ENCODE measurements at places on chromosomes 12 and 14.

- ATAC-seq: no peak
These were observed 423.6 kb downstream of the BTG1 start for GRCh38 chr12:91722072-91722471.

- no peak for ATAC-seq
These were observed 1.5 kb downstream of the MTERF2 start for GRCh38 chr12:106985479-106985878.

GRCh38 chr14:42734041-42734440 lies 1127.4 kb downstream of the LRFN5 start:
- ATAC-seq: no peak

- ATAC-seq: no peak
These were observed 1.8 kb upstream of the PARP2 start for GRCh38 chr14:20341646-20342045.

DNA sequence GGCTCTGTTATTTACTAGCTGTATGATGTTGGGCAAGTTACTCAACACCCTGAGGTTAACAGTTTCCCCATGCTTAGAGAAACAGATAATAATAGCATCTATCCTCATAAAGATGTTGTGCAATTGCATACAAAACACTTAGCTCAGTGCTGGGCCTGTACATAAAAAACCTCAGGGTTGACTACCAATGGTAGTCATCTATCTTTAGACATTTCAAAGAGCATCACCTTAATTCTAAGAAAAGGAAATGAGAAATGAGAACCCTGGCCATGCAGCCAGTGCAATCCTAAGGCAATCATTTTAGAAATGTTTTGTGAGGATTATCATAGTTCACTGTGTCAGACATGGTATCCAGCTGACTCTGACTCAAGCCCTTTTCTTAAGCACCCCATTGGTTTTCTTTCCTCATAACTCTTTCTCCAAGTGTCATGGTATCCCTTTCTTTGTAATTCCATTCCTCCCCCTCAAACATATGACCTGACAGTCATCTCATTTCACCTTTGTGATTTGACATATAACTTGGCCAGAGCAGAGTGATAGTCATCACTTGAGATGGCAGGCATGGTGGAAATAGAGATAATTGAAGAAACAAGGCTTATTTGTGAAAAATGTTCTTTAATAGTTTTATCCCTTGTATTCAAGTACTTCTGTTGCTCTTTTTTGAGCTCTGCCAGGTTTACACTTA lies 29.5 kb upstream of the OSBPL8 start:
- ATAC-seq: peak; percentile 47

DNA sequence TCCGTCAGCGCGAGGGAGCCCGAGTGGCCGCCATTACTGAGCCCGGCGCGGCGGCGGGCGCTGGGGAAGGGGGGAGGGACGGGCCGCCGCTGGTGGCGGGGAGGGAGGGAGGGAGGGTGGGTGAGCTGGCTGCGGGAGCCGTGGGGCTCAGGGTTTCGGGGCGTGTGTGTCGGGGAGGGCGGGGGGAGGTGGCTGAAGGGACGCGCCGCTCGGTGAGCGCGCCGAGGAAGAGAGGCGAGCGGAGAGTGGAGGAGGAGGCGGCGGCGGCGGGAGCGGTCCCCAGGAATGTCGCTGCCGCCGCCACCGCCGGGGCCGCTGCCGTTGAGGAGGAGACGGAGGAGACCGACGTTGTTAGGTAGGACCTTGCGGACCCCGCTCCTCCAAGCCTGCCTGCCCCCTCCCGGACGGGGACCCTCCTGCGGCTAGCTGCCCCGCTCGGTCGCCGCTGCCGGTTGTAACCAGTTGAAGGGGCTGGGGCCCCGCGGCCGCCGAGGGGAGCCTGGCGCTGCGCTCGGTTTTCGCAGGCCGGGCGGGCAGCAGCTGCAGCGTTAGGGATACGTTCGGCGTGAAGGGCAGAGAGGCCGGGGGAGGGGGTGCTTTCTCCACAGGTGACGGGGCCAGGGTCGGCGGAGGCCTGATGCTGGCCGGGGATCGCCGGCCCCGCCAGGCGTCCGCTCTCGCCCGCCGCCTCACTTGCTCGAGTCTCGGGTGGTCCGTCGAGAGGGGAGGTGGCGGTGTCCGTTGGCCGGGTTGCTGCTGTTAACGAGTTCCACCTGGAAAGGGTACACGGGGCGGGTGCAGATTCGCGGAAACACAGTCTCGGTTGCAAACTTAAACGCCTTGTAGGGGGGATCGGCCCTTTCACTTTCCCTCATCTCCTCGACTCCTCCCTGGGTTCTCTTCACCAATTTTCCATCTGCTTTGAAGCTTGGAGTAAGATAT lies at the start of gene ARHGAP5:
ARHGAP5 (plus strand) TSS at position 224 of the 942 bp plus-strand sequence. CDS start 13,366 bp downstream, outside the sequence.
- ATAC-seq: peak; percentile 51

DNA sequence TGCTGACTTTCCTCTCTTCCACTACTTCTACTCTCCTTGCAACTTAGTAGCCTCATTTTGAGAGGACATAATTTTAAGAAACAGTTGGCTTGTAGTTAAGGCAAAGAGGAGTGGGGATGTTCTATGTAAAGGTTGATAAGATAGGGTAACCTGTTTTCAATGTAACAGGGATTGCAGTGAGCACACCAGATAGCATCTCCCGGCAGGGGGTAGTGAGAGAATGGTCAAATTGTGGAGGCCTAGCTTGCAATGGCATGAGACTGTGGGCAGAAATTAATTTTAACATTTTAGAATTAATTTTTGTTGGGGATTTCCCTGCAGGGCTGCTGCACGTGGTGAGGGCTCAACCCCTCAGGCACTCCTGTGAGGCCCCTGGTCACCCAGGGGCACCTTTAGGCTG lies 41.4 kb downstream of the KLRG1 start:
- no peak for ATAC-seq

GRCh38 chr12:106309671-106310505 lies 7.4 kb downstream of the TCP11L2 start:
- ATAC-seq: no peak

GRCh38 chr14:81990312-81990761 lies 456.7 kb upstream of the SEL1L start:
- peak; percentile 64 for ATAC-seq

GRCh38 chr14:65080960-65081747 lies 21.2 kb downstream of the MAX start:
- no peak for ATAC-seq

GRCh38 chr14:63896278-63896720 lies 43.5 kb downstream of the SYNE2 start:
- peak; percentile 63 for ATAC-seq

DNA sequence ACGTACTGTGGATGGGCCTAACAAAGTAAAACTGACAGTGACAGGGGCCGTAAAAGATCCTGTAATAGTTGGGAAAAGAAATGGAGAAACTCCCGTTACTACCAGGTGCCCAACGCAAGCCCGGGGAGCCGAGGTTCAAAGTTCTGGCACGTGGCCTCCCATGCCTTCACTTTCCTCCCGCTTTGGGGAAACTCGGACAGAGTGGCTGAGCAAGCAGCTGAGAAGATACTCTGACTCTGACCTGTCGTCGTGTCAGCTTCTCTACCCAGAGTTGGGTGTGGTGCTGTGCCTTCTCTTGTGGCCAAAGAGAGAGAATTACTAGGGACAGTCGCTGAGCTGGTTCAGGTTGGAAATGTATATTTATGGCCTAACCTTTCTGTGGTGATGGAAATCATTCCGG lies 1.7 kb downstream of the B4GALNT3 start:
- ATAC-seq: peak; percentile 42

GRCh38 chr12:53068811-53069585 lies 10.2 kb downstream of the SPRYD3 start:
- ATAC-seq: peak; percentile 13

GRCh38 chr14:56632195-56632594 lies 52.6 kb downstream of the TMEM260 start:
- no peak for ATAC-seq

GRCh38 chr12:28456934-28457710 lies 266.9 kb downstream of the CCDC91 start:
- no peak for ATAC-seq

DNA sequence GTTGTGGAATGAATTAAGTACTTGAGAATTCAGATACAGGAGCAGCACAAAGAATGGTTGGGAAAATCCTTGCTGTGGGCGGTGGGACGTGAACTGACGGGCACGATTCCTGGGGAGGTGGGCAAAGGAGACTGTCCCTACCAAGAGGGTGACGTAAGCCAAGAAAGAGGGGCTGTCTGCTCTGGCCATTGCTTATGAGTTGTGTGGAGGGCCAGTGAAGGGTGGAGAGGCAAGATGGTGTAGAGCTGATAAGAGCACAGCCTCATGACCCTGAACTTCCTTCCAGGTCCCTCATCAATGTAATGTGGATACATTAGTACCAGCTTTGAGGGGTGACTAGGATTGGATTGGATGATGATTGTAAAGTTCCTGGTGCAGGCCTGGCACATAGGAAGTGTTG lies 50.2 kb downstream of the WDR20 start:
- ATAC-seq: no peak

- peak; percentile 83 for ATAC-seq
These were observed 82.1 kb upstream of the FUT8 start for GRCh38 chr14:65330416-65330815.

- peak; percentile 32 for ATAC-seq
These were observed 376 bp downstream of the INSM2 start for GRCh38 chr14:35534208-35534872.

DNA sequence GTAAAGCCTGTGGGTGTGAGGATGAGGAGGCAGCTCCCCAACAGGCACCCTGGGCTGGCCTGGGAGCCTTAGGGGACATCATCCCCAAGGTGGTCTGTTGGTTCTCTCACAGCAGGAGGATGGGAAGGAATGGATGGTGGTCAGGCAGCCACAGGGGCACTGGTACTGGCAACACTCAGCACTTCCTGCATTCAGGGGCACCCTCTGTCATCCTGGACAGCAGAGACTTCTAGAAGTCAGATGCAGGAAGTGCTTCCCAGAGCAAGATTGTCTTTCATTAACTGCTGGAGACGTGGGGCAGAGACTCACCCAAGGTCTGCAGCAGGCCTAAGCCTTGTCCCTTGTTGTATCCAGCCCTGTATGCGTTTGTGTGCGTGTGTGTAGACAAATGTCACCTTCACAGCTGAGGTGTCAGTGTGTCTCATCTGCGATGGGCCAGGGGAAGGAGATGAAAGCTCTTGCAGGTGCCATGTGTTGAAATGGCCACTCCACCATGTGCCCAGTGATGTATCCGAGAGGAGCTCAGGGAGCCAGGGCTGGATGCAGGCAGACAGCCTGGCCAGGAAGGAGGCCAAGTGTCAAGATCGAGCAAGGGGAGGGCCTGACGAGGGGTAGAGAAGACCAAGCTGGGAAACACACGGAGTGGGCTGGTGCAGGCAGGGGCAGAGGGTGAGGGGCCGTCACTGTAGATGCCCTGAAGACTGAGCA lies 85.1 kb downstream of the PITPNM2 start:
- no peak for ATAC-seq

DNA sequence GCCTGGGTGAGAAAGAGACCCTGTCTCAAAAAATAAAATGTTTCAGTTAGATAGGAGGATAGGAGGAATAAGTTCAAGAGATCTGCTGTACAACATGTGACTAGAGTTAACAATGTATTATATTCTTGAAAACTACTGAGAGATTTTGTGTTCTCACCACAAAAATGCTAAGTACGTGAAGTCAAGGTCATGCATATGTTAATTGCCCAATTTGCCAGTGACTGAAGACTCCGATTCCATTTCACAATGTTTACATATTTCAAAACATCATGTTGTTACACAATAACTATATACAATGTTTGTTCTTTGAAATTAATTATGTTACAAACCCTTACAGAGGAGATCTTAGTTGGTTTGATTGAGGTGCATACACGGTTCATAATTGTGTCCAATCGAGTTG lies 52.1 kb downstream of the SLC15A4 start:
- no peak for ATAC-seq

- ATAC-seq: no peak
These were observed 189.7 kb upstream of the CDKN3 start for GRCh38 chr14:54207075-54207474.

DNA sequence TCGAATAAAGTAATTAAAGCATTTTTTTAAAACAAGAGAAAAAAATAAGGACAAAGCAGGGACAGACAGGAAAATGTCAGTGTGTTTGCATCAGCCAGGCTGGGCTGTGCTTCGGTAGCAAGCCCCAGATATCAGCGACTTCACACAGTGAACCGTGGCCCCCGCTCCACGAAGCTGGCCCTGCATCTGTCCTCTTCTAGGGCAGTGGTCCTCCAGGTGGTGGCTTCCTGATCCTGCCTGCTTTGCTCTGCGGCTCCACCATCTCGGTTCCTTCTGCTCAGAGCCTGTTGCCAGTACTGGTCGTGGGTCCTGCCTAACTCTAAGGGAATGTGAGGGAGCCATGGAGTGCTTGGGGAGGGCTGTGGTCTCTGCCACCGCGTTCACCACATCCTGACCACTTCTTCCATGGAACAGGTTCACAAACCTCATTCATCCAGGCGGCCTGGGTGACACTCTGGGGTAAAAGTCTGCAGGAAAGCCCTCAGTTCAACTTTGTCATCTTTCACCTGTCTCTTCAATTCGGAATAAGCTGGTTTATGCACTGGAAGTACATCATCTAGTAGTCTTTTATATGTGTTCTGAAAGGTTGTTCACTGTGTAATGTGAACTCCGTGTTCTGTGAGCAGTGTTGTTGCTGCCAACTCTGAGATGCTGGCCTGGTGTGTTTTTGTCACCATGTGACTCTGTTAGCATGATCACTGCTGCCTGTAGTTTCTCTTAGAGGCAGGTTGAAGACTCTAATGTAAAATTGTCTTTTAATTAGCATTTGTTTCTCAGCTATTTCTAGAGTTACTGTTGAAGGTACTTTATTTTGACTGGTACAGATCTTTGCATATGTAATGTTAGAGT lies 47.9 kb downstream of the ANKRD9 start:
- no peak for ATAC-seq

- no peak for ATAC-seq
These were observed 24.0 kb downstream of the FAM222A start for GRCh38 chr12:109737631-109738030.

GRCh38 chr12:26748412-26748740 lies 84.6 kb downstream of the ITPR2 start:
- ATAC-seq: no peak

- ATAC-seq: no peak
These were observed 100.7 kb downstream of the DUSP6 start for GRCh38 chr12:89251342-89252271.

DNA sequence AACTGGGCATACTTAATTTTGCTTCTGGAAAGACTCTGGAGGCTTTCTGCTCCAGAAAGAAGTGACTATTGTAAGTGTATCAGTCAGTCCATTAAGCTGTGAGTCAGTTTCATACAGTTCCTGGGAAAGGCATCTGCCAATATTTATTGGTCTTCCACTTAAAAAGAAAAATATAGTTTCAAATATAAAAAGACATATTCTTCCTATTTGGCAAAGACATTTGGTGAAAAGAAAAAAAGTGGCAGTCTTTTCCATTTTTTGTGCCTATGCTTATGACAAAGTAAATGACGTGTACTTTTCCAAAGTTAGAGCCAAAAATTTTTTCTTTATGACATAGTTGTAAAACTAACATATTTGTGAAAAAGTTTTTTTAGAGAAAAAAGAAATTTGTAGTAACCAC lies 12.3 kb downstream of the TMEM30B start:
- ATAC-seq: no peak

GRCh38 chr14:38001501-38001900 lies 206.2 kb upstream of the SSTR1 start:
- no peak for ATAC-seq

DNA sequence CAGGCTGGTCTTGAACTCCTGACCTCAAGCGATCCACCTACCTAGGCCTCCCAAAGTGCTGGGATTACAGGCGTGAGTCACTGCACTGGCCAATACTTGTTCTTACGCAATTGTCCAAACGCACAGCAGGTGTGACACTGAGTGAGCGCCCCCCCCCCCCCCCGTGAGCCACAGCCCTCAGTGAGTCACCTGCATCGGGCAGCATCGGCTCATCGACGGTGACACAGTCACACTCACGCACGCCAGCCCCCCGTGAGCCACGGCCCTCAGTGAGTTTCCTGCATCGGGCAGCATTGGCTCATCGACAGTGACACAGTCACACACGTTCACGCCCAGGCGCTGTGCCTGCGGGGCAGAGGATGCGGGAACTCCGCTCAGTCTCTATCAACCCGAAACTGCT lies 42.5 kb downstream of the GALNT9 start:
- ATAC-seq: peak; percentile 68

All from esophagus mucosa (tissue), 1 donor.